ENCODE measurements at places on chromosomes 2 and 18.
A peak's percentile ranks its signal among the peaks of the same experiment; 100 is the strongest.

GRCh38 chr2:223697892-223698645, 95.9 kb upstream of the SCG2 start:
- DNase-seq, result no peak

DNA sequence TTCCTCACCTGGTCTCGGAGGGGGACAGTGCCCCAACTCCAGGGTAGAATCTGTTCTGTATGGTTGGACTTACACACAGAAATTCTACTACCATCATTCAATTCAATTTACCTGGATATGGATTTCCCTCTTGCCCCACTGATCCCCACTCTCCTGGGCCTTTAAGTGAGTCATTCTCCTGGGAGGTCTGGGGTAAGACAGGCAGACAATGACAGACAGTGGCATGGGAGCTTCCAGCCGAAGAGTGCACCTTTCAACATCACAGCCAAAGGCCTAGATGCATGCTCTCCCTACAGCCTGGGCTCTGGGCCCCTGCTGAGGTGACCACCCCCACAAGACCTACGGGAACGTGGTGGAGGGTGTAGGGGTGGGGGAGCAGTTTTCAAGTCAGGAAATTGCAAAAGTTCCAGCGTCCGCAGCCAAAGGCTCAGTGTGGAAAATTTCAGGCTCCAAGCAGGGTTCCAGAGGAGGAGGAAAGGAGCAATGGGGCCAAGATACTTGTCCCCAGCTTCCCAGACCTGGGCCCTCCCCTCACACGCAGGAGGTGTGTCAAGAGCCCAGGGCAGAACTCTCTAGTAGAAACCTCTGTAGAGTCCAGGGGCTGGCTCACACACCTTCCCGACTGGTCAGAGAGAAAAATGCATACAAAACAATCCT, 296.4 kb downstream of the CYP26B1 start:
- DNase-seq, result peak; percentile 63

GRCh38 chr2:70241340-70241739, 7.1 kb downstream of the TIA1 start:
- no peak for DNase-seq

GRCh38 chr2:196143730-196144131, 27.6 kb downstream of the STK17B start:
- no peak for DNase-seq

- no peak for DNase-seq
These were observed 38.8 kb upstream of the CCBE1 start for GRCh38 chr18:59736061-59736460.

- no peak for DNase-seq
These were observed at the start of gene LDLRAD4 for GRCh38 chr18:13218368-13218991. TSS of gene LDLRAD4 (plus strand) at chr18:13218760.

- peak; percentile 57 for DNase-seq
These were observed 42.1 kb downstream of the NOP58 start for GRCh38 chr2:202307690-202308089.

DNA sequence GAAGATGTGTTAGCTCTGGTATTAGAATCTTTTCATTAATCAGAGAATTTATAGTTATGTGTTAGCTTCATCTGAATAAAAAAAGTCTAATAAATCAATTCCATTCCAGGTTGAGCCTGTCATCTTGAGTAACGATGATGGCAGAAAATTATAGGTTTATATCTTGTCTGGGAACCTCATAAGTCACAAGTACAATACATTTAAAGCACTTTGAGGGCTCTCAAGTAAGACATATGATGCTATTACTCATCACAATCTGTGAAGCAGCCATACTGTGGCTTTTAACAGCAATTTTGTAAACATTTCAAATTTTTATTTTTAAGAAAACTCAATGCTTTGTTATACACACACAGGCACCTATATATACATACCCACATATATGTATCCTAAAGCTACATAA, 484.1 kb upstream of the VRK2 start:
- no peak for DNase-seq

- DNase-seq, result no peak
These were observed 12.1 kb upstream of the C18orf32 start for GRCh38 chr18:49499046-49499637.

DNA sequence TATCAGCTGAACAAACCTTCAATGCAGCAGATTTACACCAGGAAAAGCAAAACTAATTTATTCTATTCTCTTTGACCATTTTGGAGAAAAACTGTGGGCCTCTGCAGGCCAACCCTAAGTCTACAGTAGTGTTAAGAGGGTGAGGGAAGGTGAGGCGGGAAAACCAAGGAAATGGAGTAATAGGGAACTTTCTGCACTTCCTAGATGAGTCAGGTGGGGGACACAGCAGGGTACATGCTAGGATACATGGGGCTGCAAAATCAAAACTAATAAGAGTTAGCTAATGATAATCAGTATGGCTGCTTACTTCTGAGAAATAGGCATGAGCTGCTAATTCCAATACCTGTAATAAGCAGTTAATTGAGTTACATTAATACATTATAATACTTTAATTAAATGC, 66.0 kb upstream of the PGAP1 start:
- no peak for DNase-seq

DNA sequence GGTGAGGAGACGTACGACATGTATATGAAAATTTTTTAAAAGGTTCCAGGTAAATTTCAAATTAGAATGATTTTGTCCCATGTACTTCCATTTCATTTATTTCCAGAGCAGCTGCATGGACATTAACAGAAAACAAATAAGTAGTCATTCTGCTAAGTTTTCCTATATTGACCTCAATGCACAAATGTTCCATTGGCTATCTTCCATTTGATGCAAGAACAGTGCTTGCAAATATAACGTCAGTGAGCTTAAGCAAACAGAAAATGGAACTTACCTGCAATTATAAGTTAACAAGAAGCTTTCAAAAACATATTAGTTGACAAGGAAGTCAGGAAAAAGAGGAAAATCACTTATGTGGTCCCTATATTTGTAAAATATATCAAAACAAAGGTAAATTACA, 16.6 kb downstream of the PAIP2B start:
- DNase-seq, result no peak

DNA sequence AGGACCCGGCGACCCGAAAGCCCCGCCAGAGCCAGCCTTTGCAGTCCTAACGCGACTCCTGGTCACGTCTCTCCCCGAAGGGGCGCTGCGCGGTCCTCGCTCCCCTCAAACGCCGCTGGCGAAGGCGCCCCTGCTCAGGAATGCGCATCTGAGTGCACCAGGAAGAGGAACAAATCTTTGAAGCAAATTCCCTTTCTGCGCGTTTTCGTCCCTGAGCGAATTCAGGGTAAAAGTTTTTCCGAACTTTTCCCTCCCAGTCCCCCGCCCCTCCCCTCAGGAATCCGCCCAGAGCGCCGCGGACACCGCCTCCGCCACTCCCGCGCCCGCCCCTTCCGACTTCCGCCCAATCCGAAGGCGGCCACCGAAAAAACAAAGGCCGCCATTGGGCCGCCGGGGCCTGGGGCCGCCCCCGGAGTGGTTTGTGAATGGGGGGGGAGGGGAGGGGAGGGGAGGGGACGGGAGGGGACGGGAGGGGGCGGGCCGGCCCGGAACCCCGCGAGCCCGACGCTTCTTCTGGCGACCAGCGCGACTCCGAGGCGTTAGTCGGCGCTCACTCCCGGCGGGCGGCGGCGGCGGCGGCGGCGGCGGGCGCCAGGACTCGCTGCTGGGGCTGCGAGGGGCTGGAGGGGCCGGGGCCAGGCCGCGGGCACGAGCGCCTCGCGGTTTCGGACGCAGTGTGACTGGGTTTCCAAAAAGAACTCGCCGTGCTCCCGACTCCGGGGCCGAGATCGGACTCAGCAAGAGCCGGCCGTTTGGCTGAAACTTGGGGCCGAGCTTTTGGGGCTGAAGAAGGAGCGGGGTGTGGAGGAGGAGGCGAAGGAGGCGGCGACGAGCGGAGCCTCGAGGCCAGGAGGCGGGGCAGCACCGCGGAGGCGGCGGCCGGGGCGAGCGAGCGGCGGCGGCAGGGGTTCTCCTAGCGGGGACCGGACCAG, at the start of gene FZD7:
Gene FZD7 (plus strand): TSS at position 539 of the 932 bp plus-strand sequence. CDS start 793 bp downstream, outside the sequence.
- peak; percentile 95 for DNase-seq

DNA sequence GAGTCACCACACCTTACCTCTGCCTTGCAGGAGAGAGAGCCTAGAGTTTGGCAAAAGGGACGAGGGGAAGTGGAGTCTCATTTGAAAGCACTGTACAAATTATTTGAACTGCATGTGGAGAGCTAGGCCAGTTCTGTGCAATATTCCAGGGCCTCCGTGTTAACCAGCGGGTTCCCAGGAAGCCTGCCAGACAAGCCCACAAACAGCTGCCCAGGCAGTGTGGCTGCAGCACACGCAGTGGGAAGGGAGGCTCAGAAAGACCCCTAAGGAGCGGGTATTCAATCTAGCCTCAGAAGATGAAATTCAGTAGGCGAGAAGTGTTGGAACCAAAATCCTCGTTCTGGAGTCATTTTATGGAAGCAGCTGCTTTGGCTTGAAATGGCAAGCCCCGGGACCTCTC, 30.7 kb downstream of the CNGA3 start:
- peak; percentile 30 for DNase-seq

- DNase-seq, result no peak
These were observed 237.3 kb upstream of the KLHL14 start for GRCh38 chr18:33010149-33010548.

DNA sequence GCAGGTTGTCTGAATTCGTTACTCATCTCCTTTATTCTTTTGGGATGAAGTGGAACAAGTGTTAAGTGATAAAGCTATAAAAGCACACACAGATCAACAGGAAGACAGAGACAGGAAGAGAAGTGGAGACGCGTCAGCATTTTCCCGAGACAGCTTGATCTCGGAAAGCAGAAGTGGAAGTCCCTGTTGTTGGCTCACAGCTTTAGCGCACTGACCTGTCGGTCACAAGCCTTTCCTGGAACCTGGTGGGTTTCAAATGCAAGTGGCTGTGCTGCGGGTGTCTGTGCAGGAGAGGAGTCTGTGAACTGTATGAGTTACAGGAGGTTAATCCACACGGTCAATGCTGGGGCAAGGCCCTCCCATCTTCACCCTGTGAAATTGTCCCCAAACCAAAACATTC, 116.6 kb upstream of the PELI1 start:
- DNase-seq, result no peak

GRCh38 chr2:102074152-102074783, 68.3 kb upstream of the IL1R1 start:
- no peak for DNase-seq

DNA sequence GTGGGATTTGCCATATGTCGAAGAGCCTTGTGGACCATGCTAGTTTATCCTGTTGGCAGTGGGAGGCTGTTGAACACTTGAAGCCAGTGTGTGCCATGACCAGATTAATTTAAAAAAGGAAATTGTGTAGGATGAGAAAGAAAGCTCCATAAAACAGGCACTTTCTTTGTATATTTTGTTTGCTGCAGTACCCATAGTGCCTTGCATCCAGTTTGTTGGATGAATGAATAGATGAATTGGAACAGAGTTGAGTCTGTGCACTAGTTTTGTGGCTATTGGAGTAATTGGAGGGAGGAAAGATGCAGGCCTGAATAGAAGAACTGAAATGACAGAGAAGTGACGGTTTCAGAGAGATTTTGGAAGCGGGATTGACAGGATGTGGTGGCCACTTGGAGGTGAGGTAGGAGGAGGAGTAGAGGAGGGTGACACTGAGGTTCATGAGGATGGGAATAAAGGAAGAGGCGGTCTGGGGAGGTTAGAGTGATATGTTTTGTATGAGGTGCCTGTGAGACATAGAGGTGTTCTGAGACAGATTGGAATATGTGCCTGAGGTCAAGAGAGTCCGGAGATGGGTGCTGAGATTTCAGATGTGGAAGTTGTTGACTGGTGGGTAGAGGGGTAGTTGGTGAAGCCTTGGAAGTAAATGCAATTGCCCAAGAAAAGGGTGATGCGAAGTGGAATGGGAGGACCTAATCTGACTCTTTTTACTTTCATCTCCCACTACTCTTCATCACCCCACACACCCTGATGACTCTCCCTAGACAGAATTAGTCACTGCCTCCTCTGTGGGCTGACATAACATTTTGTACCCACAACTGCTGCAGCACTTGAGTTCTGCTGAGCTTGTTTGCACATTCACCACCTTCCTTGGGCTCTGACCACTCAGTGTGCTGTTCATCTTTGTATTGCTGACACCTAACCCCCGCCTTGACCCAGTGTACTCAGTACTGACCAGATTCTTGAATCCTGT, 5.1 kb downstream of the DGUOK start:
- DNase-seq, result no peak

DNA sequence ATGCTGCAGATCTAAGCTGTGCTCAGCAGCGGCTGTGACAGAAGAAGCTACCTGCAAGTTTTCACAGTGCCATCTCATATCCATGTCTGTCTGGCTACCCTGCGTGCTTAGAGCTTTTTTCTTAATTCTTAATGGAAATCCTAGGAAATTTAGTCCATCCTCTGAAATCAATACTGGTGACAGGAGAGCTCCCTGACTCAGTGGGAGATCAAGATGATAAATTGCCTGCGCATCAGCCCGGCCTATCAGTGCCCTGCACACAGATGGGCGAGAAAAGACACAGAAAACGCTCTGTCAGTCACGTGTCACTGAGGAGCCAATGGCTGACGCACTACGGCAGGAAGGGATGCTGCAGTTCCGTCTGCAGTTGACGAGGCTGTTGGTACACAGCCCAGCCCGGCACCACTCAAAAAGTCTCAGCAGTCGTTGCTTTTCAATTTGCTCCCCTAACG, 819.6 kb upstream of the FSHR start:
- DNase-seq, result peak; percentile 47

DNA sequence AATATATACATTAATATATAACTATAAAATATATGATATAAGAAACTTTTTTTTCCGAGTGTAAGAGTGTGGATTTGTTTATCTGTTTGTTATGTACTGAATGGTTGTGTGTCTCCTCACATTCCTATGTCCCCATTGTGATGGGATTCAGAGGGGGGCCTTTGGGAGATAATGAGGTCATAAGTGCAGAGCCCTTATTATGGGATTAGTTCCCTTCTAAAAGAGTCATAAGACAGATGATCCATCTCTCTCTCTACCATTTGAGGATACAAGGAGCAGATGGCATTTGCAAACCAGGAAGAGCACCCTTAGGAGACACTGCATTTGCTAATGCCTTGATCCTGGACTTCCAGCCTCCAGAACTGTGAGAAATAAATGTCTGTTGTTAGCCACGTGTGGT, 30.3 kb upstream of the SAP130 start:
- no peak for DNase-seq

DNA sequence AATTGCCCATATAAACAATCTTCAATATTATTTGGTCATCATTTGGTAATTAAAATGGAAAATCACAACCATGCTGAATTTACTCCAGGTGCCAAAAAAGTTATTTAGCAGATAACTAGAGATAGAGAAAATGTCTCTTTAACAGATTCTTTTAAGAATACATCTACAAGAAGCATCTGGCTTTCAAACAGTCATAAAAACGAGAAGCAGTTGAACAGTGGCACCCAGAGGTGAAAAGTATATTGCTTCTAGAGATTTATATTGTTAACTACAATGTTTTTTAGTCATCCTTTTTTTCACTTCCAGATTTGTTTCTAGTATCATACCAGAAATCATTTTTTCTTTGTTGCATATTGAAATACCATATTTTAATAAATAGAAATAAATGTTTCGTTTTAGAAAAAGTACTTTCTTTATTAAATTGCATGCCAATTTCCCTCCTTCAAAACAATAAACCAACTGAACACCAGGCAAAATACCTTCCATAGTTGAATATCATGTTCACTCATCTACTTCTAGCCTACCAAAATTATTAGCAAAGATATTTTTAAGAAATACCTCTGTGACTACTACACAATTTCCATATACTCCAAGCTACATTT, 65.4 kb upstream of the HNRNPA3 start:
- DNase-seq, result peak; percentile 67

GRCh38 chr18:48842259-48843061, 108.3 kb downstream of the SMAD7 start:
- DNase-seq, result peak; percentile 34
